ENCODE measurements at places on chromosomes 2 and 18.

DNA sequence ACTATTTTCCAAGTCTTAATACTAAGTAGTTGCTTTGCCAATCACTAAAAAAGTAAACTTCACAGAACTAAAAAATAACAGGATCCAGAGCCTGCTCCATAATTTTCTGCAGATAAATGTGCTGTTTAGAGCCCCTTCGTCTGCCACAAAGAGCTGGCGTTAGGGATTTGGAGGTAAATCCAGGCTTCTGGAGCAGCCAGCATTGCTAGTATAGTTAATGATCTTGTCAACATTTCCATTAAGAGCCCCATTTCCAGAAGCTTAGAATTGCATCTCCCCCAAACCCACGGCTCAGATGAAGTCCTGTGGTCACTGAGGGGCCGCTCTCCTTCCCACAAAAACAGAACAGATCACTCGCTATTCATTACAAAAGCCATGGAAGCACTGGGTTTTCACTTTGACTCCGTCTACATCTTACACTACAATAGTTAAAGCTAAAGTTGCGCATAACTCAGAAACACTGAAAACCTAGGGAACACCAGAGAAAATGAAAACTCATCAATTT, 41.9 kb downstream of the ZNF516 start:
- peak; percentile 25 for DNase-seq

GRCh38 chr18:49565612-49566011, 3.8 kb downstream of the LIPG start:
- peak; percentile 92 for DNase-seq

DNA sequence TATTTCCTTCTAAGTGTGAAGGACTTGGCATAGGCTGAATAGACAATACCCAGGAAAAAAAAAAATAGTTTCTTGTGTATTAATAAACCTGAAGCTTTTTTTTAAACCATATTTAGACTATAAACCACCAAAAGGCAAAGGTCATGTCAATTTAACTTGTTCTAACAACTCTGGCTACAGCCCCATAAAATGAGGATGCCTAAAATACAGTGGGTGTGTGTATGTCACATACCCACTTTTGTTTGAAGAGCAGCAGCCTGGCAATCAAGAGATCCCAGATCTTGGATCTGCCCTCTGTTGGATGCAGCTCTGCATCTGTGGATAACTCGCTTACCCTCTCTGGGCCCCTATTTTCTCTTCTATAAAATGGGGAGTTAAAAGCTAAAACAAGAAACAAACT, 65.4 kb downstream of the SATB2 start:
- no peak for DNase-seq

DNA sequence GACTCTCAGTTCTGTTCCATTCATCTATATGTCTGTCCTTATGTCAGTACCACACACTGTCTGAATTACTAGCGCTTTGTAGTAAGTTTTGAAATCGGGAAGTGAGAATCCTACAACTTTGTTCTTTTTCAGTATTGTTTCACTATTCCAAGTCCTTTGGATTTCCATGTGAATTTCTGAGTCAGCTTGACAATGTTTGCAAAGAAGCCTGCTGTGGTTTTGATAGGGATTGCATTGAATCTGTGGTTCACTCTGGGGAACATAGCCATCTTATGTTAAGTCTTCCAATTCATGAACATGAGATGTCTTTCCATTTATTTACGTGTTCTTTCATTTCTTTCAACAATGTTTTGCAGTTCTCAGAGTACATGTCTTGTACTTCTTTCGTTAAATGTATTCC, 15.0 kb downstream of the SLC3A1 start:
- peak; percentile 75 for DNase-seq

- no peak for DNase-seq
These were observed 6.7 kb upstream of the NRBP1 start for GRCh38 chr2:27421660-27422250.

DNA sequence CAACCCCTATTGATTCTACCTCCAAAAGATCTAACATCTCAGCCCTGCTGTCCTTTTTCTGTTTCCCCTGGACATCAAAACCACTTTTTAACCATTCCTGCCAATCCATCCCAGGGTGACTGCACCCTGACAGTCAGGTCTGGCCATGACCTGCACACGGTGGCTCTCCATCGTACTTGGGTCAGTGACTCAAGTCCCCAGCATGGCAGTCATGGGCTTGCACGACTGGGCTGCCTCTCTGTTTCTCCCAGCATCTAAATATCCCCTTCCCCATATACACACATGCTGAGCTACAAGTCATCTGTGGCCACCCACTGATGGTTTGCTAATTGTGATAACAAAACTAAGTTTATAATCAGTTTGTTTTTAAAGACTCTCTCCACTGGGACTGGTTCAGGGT, 6.6 kb downstream of the NCK2 start:
- DNase-seq = no peak

DNA sequence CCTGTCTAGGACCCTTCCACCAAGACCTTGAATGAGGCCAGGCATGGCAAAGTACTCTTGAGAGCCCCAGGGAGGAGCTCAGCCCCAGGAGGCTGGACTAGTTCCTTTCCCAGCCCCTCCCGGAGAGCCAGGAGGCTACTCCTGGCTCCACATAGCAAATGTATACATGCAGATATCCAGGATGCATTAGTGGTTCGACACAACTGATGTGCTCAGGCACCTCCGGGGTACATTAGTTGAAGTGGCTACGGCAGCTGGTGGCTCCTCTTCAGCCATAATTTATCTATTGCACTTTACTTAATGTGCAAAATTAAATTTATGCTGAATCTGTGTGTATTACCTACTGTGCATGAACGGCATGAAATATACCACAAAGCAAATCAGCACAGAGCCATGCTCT, 182.8 kb upstream of the MEIS1 start:
- DNase-seq = no peak

Measured in astrocyte of the hippocampus (primary cell).